LHCN-M2 (cell line): ENCODE measurements at places on chromosomes 4 and X. TPM values are rescaled to one million over a fixed set of nuclear protein-coding genes. Genes with fewer than 3 reads are reported as not detected.

DNA sequence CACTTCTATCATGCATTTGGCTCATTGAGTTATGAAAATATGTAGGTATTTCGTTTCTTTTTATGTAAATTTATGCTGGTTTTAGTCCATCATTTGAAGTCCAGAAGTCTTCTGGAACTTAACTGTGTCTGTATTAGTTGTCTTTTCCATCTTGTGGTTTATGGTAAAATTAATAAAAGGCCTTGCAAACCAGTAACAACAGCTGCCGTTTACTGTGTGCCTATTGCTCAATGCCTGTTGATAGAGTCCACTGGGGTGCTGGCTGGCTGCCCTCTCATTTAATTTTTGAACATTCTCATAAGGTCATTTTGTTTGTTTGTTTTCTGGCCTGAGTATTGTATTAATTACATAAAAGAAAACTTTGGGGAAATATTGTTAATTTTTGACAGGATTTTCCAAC is 98.0 kb downstream of the NAA11 start:
- peak; percentile 79 for DNase-seq

SPANXA1 gene
- not detected in 2 replicates for total RNA-seq

DNA sequence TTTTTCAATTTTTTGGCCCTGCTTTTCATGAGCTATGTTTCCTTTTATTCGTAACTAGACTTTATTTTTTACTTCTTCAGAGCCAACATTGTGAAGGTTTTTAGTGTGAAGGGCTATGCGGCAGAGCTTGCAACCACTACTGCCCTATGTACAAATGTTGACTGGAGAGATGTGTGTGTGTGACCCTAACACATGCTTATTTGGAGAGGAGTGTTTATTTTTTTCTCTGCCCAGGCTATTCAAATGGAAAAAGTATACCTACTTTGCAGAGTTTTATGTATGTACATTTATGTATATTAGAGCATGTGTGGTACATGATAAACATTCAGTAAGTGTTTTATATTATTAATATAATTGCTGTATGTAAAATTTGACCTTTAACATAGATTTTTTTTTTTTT is 86.5 kb downstream of the WWC2 start:
- no peak for DNase-seq

GRCh38 chr4:77015390-77015789 is 60.4 kb downstream of the CCNI start:
- peak; percentile 63 for DNase-seq

DNA sequence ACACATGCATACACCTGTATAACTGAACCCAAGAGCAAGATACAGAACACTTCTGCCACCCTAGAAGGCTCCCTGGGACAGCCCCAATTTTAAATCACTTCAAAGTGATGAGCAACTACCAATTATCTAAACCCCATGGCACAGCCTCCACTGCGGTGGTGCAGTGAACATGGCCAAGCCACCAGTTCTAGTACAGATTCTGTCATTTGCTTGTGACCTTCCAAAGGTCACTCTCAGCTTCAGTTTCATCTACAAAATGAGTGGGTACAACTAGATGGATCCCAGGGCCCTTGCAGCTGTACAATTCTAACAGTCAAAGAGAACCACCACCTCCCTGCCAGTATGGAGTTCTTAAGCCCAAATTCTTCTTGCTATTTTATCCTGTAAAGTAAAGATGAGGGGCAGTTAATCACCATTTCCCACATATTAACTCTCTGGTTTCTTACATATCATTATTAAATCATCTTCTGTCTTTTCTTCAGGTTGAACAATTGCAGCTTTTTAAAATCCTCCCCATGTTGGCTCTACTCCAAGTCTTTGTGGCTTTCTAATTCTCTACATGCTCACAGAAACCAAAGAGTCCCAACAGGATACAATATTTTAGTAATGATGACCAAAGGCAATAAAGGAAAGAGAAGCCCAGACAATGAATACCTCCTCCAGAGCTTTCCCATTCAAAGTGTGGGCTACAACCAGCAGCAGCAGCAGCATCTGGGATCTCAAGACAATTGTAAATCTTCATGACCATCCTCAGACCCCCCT is 39.0 kb upstream of the GPM6B start:
- peak; percentile 6 for DNase-seq

HMX1 gene
- not detected in 2 replicates for total RNA-seq

DNA sequence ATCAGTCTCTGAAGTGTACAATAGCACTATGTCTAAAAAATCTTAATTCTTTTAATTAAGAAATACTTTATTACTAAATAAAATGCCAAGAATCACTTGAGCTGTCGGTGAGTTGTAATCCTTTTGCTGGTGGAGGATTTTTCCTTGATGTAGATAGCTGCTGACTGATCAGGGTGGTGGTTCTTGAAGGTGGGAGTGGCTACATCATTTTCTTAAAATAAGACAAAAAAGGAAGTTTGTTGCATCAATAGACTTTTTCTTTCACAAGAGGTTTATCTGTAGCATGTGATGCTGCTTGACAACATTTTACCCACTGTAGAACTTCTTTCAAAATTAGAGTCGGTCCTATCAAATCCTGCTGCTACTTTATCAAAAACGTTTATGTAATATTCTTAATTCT is 68.8 kb upstream of the ZC4H2 start:
- no peak for DNase-seq

- DNase-seq = no peak
Observed at GRCh38 chr4:46984781-46985180, 8.6 kb downstream of the GABRA4 start.

DNA sequence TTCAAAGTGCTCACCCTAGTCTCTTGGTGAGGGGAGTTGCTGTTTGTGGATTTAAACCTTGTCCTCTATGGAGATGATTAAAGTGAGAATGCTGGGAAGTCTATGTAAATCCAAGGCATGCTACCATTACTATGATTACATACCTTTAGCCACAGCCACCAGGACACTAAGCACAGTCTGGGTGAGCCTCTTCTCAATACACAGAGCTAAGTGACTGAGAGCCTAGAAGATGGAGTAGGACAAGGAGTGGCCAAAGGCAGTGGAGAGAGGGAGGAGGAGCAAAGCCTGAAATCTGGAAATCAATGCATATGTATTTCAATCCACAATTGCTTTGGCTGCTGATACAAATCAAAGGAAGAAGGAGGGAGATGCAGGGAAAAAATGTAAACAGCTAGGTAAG is 12.7 kb upstream of the TSPAN5 start:
- DNase-seq = no peak

DNA sequence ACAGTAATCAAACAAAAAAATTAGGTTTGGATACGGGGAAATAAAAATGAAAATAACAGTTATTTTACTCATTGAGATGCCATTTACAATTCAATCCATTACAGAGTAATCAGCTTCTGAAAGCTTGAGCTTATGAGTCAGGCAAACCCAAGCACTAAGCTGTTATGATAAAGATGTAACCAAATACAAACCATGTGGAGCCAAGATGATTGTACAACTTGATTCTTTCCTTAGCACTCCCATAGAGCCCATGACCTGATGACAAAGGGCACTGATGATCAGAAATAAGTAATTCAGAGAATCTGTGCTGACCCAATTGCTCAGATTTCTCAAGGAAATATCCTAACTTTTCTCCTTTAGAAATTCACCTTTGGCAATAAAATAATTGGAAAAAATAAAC is 40.5 kb upstream of the PRKG2 start:
- peak; percentile 79 for DNase-seq

SOX3 gene
- not detected in 2 replicates for total RNA-seq

DNA sequence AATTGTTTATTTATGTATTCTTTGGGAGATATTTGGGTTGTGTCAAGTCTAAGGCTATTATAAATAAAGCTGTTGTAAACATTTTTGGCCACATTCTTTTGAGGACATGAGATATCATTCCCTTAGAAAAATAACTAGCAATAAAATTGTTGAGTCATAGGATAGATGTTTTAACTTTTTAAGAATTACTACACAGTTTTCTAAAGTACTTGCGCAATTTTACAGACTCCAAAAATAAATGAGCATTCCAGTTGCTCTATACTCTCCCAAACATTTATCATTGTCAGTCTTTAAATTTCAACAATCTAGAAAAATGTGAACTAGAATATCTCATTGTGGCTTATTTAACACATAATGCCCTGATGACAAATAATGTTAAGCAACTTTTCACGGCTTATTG is 189.1 kb upstream of the ADGRL3 start:
- DNase-seq = no peak

DNA sequence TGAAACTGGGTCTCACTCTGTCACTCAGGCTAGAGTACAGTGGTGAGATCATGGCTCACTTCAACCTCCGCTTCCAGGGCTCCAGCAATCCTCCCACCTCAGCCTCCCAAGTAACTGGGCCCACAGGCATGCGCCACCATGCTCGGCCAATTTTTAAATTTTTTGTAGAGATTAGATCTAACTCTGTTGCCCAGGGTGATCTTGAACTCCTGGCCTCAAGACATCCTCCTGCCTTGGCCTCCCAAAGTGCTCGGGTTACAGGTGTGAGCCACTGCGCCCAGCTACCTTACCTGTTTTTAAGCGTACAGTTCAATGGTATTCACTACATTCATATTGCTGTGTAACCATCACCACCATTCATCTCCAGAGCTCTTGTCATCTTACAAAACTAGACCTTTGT is 41.5 kb downstream of the ING2 start:
- no peak for DNase-seq

- DNase-seq = no peak
Observed at GRCh38 chrX:136354201-136354600, 53.4 kb downstream of the ADGRG4 start.

GRCh38 chr4:5050520-5051277 is 581 bp upstream of the STK32B start:
- peak; percentile 65 for DNase-seq

DNA sequence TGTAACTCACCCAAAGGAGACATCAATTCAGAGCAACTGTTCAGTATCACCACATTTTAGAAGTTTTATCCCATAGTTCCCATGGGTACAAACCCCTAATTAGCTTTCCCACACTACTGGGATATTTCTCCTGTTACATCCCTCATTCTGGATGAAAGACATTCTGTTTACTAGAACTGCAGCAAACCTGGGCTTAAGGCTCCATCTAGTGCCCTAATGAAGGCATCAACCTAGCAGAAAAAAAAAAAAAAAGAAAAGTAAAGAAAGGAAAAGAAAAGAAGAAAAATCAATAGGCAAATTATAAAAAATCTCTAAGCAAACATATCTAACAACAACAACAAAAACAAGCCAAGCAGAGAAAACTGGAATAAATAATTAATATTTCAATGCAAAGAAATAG is 133.7 kb upstream of the CPXCR1 start:
- no peak for DNase-seq

DNA sequence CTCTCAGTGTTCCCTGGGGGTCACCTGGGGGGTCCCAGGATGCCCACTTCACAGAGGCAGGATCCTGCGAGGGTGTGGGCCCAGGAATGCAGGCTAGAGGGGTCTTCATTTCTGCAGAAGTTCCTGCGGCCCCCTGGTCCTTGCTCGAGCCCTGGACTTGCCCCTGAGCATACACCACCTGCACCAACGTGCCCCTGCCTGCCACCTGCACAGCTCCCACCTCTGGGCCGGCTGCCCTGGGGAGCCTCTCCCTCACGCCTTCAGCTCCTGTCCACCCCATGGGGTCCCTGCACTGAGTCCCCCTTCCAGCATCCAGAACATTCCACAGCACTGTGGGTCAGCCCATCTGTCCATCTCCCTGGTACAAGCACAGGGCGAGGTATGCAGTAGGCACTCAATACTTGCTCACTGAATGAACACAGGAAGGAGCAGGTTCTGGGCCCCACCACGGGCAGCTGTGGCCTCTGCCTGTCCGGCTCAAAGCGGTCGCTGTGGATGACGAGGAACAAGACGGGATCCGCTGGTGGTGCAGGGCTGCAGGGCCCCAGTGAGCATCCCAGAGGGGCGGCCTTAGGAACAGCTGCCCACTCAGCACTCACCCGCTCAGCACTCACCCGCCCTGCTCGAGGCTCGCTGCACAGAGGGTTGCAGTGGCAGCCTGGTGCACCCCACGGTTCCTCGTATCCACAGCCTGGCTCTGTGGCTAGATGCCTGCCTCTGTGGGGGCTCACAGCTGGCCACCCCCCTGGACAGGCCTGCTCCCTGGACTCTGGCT is 70.5 kb upstream of the MXD4 start:
- DNase-seq = no peak

DNA sequence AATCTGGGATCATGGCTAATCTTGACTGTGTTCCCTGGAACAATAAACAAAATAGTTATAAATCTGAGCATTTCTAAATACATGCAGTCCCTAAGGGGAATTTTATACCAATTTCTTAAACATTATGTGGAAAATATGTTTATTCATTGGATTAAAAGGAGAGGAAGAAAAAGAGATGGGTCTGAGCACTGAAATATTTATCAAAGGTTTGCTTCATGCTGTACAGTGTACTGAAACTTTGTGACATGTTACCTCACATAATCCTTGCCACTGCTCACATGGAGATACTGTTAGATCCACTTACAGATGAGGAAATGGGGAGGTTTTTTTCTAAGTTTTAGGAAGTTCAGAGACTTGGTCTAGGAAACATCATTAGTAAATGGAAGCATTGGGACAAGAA is 443.6 kb downstream of the SPRY1 start:
- DNase-seq = no peak

- DNase-seq = no peak
Observed at GRCh38 chr4:8079916-8080753, 78.5 kb downstream of the ABLIM2 start.

- no peak for DNase-seq
Observed at GRCh38 chr4:85889314-85889713, 414.4 kb downstream of the ARHGAP24 start.

GRCh38 chr4:26607776-26608175 is 23.9 kb downstream of the TBC1D19 start:
- no peak for DNase-seq

RAB9B gene
- total RNA-seq = under 0.01 and 0.13 TPM in 2 replicates

DNA sequence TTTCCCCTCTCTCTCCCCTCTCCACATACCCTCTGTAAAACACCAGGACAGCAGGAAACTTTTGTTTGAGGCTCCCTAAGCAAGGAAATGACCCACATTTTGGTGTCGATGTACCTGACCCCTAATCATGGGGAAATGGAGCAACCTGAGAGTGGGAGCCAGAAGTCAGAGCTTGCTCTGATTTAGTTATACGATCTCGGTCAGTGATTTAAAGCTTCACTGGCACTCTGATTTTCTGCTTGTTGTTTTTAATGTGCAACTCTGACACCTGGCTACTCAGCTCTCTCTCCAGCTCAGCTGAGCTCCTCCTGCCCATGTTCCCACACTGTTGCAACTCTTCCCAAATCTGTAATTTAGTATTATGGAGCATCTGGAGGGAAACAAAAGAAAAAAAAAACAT is 408.6 kb downstream of the ADAM29 start:
- DNase-seq = no peak

RNF128 gene
- total RNA-seq = 0.26 and 0.34 TPM in 2 replicates

FAM47A gene
- total RNA-seq = not detected in 2 replicates
